Ascending aorta (tissue), 2 donors: ENCODE measurements at places on chromosomes 11 and 22.

DNA sequence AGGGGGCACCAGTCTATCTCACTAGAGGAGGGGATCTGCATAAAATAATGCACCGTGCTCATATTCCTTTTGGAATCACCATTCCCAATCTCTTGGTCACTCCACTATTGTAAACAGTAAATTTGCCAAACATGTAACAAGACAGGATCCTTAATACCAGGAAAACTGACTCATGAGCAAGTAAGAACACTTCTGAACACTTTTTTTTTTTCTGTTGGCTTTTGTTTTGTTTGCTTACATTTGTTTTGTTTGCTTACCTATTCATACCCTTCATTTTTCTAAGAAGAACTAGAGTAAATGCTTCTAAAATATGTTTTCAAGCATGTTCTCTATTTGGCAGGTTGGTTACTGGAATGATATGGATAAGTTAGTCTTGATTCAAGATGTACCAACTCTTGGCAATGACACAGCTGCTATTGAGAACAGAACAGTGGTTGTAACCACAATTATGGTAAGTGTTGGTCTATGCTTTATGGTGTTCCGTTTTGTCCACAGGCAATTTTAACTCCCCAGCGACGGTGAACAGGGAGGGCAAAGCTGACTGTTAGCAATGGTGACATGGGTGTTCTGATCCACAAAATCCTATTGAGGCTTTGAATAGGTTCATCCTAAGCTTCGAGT, 111.8 kb downstream of the MSANTD4 start:
- DNase-seq = no peak

GRCh38 chr11:67289651-67290479, 762 bp downstream of the ANKRD13D start:
- DNase-seq = no peak

DNA sequence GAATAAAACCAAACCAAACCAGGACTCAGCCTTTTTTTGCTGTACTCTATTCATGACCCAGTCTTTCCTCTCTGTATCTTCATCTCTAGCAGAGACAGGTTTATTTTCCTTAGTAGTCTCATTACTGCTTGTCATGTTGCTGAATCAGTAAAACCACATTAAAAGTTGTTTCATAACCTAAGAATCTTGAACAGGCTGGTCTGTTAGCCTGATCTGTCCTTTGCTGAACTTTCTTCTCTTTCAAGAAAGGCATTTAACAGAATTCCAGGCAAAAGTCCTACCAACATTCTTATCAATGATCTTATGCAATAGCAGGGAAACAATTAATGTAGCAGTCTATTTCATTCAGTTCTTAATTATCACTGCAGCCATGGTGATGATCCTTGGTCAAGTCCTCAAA, 197.7 kb downstream of the CASP12 start:
- DNase-seq = no peak

GRCh38 chr11:69044111-69045013, 4.4 kb upstream of the TPCN2 start:
- peak; percentile 87 for DNase-seq

DNA sequence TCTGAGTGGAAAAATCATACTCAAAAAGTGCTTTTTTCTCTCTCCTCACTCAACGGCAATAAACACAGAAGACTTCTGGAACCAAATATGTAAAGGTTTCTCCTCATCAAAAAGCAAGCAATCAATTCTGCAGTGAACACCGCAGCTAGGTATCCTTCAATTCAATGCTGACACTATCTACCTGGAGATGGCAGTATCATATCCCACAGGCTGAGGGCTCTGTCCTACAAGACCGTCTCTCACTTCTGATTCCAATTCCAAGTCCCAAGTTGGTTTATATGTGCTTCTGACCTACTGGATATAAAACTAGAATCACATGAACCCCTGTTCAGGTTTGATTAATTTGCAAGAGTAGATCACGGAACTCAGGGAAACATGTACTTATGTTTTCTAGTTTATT, 59.7 kb upstream of the LUZP2 start:
- DNase-seq = no peak

DNA sequence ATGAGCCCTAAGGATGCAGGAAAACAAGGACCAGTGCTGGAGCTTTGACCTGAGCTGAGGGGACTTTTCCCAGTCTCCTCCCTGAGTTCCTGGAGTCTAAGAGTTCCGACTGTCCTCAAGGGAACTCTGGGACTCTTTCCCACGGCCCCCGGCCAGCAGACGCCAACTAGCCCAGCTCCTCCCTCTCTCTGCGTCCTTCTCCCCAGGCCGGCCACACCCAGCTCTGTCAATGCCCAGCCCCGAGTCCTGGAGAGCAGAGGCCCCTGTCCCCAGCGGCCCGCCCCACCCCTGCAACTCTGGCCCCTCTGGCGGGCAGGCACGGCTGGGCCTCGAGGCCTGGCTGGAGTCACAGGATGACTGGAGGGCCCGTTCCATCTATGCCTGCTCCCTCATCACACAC, 29.8 kb downstream of the NECTIN1 start:
- no peak for DNase-seq

DNA sequence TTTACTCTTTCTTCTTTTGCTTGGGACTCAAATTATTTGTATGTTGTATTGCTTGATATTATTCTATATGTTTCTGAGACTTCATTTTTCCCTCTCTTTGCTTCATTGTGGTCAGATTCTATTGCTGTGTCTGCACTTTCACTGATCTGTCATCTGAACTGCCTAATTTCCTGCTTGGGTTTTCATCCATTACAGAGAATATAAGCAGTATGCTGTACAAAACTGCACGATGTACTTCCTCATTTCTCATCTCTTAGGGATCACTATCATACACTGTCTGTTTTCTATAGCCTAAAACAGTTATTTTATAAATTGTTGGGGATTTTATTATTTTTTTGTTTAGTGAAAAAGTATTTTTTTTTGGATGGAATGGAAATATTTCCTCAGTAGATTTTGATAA, 736.7 kb upstream of the ANO5 start:
- no peak for DNase-seq

- DNase-seq = no peak
These were observed 114.6 kb upstream of the C11orf87 start for GRCh38 chr11:109307366-109307765.

DNA sequence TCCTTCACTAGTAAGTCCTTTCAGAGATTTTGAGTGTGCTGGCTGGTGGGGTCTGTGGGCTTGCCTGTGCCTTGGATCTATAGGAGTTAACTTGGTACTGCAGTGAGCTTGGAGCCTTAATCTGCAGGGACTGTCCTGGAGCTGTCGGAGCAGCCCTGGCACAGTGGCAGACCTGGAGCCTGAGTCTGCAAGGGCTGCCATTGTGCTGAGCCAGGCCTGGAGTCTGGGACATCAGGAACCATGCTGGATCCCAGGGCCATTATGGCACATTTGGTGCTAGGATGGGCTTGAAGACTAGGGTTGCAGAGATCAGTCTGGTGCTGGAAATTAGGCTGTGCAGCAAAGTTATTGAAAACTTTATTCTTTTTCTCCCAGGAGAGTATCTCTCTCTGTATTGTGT, 665.4 kb downstream of the METTL15 start:
- no peak for DNase-seq

DNA sequence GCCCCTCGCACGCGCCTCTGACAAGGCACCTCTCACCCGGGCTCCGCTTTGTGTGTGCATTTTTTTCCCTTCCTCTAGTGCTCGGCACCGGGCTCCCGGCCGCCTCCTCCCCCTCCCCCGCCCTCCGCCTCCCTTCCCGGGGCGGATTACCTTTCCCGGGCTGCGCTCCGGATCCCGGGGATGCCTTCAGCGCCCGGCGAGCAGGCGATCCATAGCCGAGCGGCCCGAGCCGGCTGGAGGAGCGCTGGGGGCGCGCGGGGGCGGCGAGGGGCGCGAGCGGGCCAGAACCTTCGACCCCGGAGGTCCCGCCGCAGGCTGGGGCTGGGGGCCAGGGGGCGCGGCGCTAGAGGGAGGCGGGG, 282 bp downstream of the MPPED2 start:
- peak; percentile 67 for DNase-seq

DNA sequence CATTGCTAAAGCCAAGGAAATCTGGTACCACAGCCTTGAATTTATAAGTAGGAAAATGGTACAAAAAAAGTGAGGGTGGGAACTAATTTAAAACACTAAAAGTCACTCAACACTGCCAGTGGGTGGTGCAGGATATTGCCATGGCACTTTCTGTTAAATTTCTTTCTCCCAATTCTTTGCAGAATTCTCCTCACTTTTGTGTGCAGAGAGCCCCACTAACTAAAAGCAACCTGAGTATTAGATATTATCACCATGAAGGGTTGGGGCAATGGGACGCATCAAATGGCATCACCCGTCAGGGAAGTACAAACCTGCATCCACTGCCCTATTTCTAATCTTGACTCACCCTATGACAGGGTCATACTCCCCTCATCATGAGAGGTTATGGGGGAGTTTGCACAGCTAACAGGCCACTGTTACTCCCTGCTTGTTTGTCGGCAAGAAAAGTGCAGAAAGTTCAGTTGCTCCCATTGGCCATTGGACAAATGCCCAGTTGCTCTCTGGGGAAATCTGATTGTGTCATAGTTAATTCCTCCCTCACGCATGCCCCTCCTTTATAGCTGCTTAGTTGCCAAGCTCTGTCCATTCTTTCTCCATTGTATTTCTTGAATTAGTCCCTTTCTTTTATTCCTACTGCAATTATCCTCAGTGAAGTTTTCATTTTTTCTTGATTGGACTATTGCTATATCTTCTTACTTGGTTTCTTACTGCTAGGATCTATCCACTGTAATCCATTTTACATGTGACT, 93.8 kb upstream of the BLID start:
- peak; percentile 92 for DNase-seq

- DNase-seq = no peak
These were observed 2.9 kb upstream of the IL18BP start for GRCh38 chr11:71995726-71996291.

GRCh38 chr22:24516301-24516737, 21.2 kb downstream of the UPB1 start:
- no peak for DNase-seq

- no peak for DNase-seq
These were observed 54.8 kb downstream of the NAT10 start for GRCh38 chr11:34160049-34160721.

DNA sequence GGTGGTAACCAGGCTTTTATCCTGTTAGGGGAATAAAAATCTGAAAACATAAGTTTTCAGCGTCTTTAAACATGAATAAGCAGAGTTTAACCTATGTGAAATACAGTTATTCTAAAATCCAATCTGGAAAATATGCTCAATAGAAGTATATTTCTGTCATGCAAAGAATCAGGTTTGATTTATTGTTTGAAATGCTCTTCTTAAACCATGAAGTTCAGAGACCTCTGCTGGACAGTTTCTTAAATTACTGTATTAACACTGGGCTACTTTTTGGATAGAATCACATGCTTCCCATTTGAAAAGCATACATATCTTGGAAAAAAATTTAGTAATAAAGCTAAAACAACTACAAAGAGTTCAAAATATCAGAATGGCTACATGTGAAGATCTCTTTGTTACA, 25.4 kb downstream of the APIP start:
- DNase-seq = no peak

- DNase-seq = no peak
These were observed 195.5 kb upstream of the SORL1-AS1 start for GRCh38 chr11:121648306-121648705.

DNA sequence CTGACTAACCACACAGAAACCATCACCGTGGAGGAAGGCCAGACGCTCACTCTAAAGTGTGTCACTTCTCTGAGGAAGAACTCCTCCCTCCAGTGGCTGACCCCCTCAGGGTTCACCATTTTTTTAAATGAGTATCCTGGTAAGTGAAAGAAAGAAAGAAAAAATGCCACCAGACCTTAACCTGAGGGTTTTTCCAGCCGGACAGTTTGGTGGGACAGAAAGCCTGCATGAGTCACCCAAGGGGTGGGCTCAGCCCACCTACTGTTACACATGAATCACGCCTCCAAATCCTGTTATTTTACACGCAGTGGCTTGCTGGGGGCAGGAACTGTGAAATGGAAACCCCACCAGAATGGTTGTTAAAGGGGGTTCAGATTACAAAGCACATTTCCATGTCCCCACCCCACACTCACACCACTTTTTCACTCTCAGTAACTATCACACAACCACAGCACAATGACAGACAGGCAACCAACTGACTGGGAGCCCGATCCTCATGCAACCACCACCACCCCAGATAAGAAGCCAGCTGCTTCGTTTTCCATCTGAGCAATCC, 11.9 kb downstream of the CRTAM start:
- DNase-seq = no peak

GRCh38 chr11:121932646-121933185, 183.3 kb downstream of the BLID start:
- no peak for DNase-seq

DNA sequence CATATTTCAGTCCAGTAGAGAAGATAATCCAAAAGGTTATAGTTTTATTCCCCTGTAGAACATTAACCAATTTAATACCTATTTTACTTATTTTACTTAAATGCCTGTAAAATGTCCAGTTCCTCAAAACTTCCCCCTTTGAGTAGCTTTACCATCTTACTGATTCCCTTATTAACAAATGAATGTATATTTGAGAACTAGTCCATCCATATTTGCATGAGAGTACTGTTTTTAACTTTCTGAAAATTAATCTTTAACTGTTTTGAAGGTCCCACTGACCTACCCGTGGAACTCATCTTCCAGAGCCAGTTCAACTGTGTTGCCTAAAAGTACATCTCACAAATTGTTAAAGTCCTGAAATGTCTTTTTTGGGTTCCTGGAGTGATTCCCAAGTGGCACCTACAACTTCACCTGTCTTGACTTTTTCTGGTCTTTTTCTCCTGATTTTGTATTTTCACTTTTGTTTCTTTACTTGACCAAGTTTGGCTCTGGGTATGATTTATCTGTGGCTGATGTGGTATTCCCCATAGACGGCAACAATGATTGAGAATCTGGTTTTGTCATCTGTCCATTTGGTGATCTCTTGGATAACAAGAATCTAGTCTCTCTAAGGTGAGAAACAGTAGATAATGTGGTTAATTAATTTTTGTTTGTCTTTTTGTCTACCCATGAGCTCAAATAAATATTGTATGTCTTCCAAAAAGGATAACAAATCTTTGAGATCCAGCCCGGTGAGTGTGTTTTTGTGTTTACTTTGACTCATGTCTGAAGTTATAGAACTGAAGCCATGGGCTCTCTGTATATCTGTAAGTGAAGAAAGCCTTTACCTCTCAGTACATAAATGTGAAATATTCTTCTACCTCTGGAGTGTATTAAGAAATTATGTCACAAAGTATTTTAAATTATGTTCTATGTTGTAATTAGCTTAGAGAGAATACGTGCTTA, 174.2 kb downstream of the ETS1 start:
- DNase-seq = no peak

- DNase-seq = no peak
These were observed at the start of gene RFPL2 for GRCh38 chr22:32204856-32205722. Gene RFPL2 (minus strand): TSS chr22:32205073. CDS start chr22:32202451, 2,622 bp downstream.

GRCh38 chr11:121500275-121500674, 47.5 kb upstream of the SORL1-AS1 start:
- DNase-seq = no peak

DNA sequence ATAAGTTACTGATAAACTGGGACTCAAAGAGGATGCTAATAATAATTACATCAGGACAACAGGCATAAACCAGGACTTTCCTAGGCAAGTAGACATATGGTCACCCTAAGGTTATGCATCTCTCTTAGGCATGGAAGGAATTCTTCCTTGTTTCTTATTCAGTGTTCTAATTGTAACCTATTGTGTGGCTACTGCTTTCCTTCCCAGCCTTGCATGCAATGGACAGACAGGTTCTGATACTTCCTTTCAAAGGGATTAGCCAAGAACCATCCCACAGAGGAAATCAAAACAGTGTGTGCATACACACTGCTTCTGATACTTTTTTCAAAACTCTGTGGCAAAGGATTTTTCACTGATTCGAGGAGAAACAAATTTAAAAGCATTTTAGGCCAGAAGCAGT, 48.3 kb downstream of the RRAS2 start:
- no peak for DNase-seq
